ENCODE measurements at places on chromosomes 13 and 19. TPM values are rescaled to one million over a fixed set of nuclear protein-coding genes. Genes with fewer than 3 reads are reported as not detected.

DNA sequence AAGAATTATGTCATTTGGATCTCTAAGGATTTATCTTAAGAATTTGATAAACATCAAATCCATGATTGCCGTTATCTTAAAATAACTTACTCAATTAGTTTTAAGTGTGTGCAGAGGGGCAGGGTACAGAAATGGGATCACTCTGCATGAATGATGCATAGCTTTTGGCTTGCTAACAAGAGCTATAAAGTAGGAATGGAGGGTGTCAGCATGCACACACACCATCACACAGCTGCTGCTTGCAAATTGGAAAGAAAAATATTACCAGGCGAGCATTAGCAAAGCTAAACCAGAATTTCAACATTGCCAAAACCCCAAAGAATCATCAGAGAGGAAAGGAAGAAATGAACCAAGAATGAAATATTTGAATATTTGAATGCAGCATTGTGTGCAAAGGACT is 580.6 kb downstream of the LMO7 start:
- no peak for DNase-seq

- no peak for DNase-seq
Measured at GRCh38 chr19:18967358-18968146, 26.5 kb upstream of the HOMER3 start.

The CACNG8 gene
- total RNA-seq: 4.1 TPM

GRCh38 chr19:19361075-19361594 is 40.5 kb downstream of the MAU2 start:
- peak; percentile 60 for DNase-seq

The KANK2 gene
- total RNA-seq: 7.3 TPM

GRCh38 chr13:46609726-46610125 is 56.8 kb downstream of the LRCH1 start:
- DNase-seq: no peak

- no peak for DNase-seq
Measured at GRCh38 chr19:11674067-11674492, 64.7 kb downstream of the ZNF823 start.

- DNase-seq: no peak
Measured at GRCh38 chr13:33471204-33471603, 185.6 kb upstream of the STARD13 start.

The LACC1 gene
- total RNA-seq: 9.4 TPM

- no peak for DNase-seq
Measured at GRCh38 chr13:42011601-42012350, 36.7 kb upstream of the DGKH start.

GRCh38 chr19:49689133-49690078 is at the start of gene ADM5:
ADM5 (plus strand) TSS chr19:49689594; CDS start chr19:49689838, 244 bp downstream.
- peak; percentile 70 for DNase-seq

DNA sequence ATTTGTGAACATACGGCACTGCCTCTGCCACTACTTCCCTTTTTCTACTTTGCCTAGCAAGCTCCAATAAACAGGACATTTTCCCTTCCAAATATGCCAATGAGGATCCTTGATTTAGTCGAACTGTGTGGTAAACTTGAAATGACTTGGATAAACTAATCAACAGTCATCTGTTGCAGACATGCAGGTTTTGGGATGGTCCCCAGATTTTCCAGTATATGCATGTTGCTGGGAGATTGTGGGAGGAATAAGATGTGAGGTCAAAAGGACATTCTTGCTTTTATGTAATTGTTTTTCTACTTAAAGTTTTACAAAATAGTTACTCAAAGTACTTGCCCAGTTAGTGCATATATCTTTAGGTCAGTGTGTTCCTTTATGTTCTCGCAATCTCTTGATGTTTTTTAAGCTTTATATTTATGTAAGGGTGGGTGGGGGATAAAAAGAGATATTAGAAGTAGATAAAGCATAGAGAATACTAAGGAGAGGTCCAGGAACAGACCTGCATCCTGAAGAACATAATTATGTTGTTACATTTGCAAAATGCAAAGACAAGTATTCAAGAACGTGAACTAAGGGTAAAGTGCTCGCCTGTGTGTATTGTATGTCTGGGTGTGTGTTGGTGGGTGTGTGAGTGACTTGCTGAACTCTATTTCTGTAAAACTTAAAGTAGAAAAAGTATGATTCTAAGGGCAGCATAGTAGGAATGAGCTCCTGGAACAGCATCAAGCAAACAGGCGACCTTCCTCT is 88.4 kb upstream of the OXGR1 start:
- no peak for DNase-seq

The FSD1 gene
- total RNA-seq: 38.7 TPM

- no peak for DNase-seq
Measured at GRCh38 chr19:16070366-16070990, 5.8 kb upstream of the TPM4 start.

DNA sequence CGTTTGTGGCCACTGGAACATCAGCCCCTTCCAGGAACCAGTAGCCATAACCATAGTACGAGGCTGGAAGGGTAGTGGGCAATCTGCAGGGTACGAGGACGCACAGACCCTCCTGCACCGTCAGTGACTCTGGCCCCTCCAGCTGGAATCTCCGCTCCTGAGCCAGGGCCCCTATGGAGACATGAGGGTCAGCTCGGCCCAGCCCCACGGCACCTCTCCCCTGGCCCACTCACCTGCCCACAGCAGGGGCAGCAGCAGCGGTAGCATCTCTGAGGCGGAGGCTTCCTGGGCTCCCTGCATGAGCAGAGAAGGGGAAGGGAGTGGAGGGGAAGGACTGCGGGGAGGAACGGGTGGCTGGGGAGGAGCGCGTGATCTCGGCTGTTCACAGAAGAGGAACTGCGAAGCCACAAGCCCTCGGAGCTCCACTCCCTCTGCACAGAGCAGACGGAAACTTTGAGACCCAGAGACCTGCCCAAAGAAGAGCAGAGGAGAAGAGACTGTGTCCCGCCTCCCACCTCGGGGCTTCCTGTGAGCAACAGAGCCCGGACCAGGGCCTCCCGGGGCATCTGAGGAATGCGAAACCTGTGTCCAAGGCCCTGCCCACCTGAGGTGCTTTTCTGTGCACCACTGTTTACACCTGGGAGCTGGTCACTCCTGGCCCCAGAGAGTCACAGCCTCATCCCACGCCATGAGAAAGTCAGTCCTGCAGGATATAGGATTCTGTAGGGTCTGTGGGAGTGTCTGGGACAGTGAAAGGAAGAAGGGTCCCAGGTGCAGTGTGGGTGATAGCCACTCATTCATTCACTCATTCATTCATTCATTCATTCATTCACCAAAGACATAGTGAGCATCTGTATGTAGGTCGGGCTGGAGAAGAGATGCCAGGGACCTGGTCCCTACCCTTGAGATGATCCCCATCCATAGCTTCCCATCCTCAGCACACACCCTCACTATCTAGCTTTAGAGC is at the start of gene SIGLEC6:
TSS of gene SIGLEC6 (minus strand) at position 322 of the 967 bp plus-strand sequence. CDS start at position 300, 22 bp downstream.
- no peak for DNase-seq

DNA sequence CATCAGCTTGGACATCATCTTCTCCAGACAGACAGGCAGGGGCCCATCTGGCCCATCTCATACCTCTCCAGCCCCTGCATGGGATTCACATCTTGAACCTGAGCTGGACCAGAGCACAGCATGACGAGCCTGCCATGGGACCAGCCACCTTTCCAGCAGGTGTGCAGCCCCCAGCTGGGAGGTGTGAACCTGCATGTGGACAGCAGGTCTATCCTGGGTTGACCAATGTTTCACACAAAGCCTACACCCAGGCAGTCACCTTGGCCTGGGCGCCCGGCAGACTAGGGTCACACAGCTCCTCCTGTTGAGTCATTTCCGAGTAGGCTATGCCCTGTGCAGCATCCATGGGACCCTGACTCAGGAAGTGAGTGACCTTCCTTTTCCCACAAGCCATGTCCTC is 41.4 kb downstream of the MAU2 start:
- no peak for DNase-seq

The C1QTNF9 gene
- total RNA-seq: under 0.01 TPM

DNA sequence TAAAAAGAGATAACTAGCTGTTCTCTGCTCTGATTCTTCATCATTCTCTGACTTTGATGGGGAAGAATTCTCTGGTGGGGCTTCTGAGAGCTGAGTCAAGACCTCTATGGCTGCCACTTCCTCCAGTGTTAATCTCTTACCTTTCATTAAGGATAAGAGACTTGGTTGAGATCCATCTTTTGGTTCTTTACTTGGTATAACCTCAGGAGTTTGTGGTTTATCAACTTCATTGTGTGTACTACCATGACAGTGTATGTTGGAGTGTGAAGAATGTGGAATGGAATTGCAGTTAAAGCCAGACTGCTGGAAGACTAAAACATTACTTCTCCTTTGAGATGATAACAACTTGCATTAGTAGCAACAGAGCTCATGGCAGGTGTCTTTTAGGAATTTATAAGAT is 222.0 kb downstream of the SLITRK5 start:
- DNase-seq: no peak

The RXFP2 gene
- 0.82 TPM for total RNA-seq

- DNase-seq: no peak
Measured at GRCh38 chr19:46958532-46958931, 61.1 kb upstream of the NPAS1 start.

The CYP4F2 gene
- not detected for total RNA-seq

DNA sequence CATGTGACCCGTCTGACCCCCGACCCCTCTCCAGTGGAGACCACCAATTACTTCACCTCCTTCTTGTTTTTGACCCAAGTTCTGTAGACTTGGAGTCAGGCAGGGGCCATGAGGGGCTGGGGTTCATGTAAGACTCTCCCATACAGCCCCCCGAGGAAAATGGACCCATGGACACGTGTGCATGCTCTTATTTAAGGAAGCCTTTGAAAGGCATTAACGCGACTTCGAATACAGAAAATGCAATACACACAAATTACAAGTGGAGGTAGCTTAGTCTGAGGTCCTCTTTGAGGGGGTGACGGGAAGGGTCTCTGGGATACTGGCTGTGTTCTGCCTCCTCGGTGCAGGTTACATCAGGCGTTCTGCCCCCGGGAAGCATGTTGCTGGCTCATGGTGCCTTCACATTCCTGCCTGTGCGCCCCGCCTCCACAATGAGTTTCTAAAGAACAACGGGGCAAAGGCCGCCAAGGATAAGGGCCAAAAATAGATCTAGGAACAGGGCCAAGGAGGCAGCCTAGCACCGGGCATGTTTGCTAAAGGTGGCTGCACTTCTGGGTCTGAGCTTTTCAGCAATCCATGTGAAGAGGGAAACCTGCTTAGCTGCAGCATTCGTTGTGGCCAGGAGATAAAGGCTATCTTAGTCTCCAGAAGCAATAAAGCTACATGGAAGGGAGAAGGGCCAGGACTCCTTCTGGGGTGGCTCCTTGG is 54.5 kb downstream of the RAB20 start:
- no peak for DNase-seq

- DNase-seq: no peak
Measured at GRCh38 chr13:64639206-64639605, 2590.9 kb downstream of the PCDH9 start.

The ZNF442 gene
- total RNA-seq: 4.9 TPM

The CYP2F1 gene
- total RNA-seq: not detected

GRCh38 chr13:27371932-27372331 is 52.5 kb upstream of the GTF3A start:
- no peak for DNase-seq

The CCNE1 gene
- 1.6 TPM for total RNA-seq

The AP1M2 gene
- 0.41 TPM for total RNA-seq

DNA sequence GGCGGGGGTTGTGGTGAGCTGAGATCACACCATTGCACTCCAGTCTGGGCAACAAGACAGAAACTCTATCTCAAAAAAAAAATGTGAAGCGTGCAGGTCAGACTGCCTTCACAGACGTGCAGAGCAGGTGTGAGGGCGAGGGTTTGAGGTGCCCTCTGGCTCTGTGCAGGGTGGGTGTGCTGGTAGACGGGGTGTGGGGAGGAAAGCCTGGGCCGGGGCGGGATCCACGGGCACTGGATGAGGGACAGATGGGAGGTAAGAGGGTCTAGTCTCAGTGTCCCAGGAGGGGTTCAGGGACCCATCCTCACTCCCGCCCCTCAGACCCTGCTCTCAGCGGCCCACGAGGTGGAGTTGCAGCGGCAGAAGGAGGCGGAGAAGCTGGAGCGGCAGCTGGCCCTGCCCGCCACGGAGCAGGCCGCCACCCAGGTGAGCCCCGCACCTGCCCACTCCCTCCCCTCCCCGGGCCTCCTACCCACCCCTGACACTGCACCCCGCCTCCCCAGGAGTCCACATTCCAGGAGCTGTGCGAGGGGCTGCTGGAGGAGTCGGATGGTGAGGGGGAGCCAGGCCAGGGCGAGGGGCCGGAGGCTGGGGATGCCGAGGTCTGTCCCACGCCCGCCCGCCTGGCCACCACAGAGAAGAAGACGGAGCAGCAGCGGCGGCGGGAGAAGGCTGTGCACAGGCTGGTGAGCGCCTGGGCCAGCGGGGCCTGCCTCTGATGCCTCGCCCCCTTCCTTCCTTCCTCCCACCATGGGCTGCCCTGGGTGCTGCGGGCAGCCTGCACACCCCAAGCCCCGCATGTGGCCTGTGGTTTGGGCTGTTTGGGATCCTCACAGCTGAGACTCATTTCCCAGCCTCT is 9.1 kb downstream of the NOP53 start:
- DNase-seq: no peak

GRCh38 chr13:40787062-40787461 is 2.3 kb upstream of the SLC25A15 start:
- DNase-seq: no peak

DNA sequence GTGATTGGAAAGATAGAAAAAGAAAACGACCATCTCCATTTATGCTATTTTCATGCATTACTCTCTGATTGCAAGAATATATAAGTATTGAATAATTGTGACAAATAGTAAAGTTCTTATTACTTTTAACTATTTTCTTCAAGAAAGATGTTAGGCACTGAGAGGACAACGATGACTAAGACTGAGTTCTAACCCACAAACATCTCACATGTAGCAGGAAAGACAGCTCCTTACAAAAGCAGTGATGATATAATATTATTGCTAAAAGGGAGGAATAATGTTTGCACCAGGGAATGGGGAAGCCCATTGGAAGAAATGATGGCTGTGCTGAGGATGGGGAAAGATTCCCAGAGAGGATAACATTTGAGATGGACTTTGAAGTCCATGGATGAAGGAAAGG is 22.6 kb downstream of the RXFP2 start:
- no peak for DNase-seq

GRCh38 chr13:50244713-50245574 is 229.7 kb downstream of the KCNRG start:
- no peak for DNase-seq

DNA sequence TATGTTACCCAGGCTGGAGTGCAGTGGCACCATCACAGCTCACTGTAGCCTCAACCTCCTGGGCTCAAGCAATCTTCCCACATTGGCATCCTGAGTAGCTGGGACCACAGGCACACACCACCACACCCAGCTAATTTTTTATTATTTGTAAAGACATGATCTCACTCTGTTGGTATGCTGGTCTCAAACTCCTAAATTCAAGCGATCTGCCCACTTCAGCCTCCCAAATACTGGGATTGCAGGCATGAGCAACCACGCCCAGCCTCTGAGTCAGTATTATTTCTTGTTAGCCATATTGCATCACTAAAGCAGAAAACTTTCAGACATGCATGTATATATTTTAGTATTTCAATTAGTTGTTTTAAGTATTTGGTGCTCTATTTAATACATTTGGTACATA is 376.4 kb downstream of the GPC6 start:
- DNase-seq: no peak

DNA sequence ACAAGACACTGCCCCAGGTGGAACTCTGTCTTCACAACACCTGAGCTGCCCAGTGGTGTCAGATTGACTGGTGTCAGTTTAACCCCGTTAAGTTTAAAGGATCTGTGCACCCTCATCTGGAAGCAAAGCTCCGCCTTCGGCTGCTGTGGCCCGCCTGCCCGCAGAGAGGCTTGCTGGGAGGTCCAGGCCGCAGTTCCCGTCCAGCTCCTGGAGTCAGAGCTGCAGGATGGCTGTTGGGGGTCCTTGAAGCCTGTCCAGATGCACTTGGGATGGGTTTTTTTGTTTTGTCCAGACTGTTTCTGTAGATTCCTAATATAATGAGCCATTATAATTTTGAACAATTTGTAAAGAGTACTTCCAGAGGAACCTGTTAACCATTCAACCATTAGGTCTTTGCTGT is 16.1 kb downstream of the CUL4A start:
- no peak for DNase-seq
